ENCODE measurements at places on chromosomes 4 and X. TPM values are rescaled to one million over a fixed set of nuclear protein-coding genes. Genes with fewer than 3 reads are reported as not detected.

DNA sequence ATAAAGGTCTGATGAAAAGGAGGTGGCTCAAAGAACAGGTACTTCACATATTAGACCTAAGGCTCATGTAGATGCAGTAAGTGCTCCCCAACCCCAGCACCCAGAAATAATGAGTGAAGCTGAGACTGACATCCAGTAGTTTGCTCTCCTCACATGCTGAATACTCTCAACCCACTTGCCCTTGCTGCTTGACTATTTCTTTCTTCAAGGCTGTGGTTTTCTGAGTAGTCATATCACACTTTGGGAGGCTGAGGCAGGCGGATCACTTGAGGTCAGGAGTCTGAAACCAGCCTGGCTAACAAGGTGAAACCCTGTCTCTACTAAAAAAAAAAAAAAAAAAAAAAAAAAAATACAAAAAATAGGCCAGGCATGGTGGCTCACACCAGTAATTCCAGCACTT, 51.5 kb upstream of the PRPS1 start:
- DNase-seq = no peak

DNA sequence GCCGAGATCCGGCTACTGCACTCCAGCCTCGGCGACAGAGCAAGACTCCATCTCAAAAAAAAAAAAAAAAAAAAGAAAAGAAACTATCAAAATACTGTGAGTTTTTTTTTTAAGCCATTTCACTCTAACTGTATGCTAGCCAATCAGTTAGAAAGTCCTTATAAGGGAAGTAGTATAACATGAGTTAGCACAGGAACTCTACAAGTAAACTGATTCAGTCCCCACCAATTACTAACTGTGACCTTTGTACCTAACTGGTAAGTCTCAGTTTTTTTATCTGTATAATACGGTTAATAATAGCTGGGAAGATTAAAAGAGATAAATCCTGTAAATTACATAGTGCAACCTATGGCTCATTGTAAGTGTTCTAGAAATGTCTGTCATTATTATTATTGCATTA, 35.1 kb upstream of the BRS3 start:
- DNase-seq = no peak

DNA sequence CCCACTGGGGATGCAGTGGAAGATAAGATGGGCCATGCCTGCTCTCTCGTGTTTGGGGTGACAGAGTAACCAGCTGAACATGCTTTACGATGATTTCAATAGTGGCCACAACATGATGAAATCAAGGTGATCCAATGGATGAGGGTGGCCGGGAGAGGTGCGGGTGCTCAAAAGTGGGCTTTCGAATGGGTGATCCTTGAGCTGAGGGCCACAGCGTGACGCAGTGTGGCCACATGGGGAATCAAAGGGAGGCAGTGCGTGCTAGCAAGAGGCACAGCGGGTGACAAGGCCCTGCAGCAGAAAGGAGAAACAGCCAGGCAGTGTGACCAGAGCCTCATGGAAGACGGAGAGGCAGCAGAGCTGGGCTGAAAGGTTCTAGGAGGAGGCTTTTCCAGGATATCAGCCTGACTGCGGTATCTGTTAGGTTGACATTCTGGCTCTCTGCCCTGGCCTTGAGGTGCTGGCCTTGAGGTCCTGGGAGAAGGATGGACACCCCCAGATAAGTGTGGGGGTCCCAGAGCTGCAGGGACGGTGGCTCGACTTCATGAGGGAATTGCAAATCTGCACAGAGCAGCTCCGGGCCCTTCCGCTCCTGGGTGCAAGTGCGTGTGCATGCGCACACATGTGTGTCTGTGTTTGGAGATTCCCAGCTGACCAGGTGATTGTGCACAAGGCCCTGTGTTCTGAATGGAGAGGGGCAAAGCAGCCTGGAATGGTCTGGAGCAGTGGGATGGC, 38.0 kb upstream of the GPR78 start:
- no peak for DNase-seq

DNA sequence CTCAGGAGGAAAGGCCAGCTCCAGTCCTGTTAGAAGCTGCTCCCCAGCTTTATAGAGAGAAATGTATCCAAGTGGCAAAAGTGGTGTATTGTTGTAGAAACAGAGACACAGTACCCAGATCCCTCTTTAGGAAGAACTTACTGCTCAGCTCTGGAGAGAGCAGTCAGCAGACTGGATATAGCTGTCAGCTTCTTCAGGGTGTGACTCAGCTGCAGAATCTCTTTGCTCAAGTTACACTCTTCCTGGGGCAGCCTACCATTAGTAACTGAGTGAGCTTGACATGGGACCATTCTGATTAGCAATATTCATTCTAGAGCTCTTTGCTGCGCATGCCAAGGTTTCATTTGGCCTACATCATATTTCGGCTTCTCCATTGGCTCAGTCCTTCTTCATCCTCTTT, 40.5 kb downstream of the ATP1B4 start:
- DNase-seq = no peak

GRCh38 chrX:113726898-113727297, 857.0 kb upstream of the HTR2C start:
- no peak for DNase-seq

DNA sequence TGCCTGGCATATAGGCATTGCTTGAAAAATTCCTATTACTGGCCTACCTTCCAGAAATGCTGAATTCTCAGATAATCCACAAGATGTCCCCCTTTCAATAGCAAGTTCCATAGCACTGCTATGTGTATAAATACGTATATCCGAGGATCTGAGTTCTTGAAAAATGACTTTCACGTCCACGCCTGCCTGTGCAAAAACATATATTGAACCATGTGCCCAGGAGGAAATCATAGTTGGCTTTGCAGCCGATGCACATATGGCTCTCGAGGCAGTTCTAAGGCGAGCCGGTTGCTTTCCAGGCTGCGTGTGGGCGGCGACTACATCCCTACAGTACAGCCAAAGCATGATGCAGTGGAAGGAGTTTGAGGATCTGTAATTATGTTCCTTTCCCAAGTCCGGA, 55.4 kb upstream of the ESX1 start:
- DNase-seq = no peak

- no peak for DNase-seq
Observed at GRCh38 chrX:10203617-10204016, 46.8 kb downstream of the CLCN4 start.

DNA sequence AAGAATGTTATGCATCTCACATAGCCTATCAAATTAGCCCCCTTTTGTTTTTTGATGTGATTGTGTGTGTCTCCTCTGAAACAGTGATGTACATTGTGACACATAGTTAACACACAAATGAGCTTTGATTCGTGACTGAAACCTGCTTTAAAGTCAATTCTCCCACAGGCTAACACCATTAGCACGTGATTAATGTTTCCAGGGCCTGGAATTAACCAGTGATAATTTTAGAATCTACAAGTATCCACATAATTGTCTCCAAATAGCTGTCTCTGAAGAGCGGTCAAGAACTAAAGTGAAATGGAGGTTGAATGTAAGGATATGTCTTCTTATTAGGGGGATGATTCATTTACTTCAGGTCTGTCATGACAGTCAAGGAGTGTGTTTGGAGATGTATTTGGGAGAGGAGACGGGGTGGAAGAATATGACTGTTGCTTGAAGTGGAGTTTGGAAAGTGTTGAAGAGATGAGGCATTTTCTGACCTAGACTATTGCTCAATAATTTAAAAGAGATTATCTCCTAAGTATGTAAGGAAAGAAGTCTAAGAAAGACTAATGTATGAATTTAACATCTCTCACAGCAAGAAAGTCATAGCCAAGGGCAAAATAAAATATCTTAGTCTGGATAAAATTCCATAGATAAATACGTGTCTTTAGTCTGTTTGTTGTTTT, 13.7 kb upstream of the RASGEF1B start:
- no peak for DNase-seq

GRCh38 chr4:97215409-97215941, 927.8 kb downstream of the STPG2 start:
- DNase-seq = no peak

DNA sequence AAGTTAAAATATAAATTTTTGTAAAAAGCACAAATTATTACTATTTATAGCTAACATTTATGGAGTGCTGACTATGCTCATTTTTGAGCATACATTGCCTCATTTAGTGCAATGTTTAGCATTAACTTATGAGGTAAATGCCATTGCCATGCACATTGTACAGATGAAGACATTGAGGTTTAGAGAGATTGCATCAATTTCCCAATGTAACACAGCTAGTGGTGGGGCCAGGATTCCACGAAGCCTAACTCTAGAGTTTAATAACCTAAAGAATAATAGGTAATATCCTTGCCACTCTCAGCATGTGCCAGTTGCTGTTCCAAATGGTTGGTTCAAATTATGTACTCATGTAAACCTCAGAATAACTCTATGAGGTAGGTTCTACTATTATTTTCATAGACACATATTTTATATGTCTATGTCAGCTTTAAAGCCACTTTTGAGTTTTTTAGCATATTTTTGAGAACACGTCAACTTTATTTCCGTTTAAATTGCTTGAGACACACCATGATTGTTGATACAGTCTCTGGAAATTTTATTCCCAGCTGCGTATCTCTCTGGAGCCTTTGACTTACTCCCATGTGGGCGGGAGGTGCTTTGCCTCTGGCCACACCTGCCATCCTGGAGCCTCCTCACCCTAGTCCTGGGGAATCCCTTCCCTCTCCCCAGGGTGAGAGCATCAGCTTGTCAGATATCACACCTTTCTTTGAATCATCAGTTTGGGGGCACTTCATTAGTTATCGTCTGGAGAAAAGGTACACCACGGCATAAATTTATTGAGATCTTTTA, 10.8 kb upstream of the ADH1A start:
- no peak for DNase-seq

DNA sequence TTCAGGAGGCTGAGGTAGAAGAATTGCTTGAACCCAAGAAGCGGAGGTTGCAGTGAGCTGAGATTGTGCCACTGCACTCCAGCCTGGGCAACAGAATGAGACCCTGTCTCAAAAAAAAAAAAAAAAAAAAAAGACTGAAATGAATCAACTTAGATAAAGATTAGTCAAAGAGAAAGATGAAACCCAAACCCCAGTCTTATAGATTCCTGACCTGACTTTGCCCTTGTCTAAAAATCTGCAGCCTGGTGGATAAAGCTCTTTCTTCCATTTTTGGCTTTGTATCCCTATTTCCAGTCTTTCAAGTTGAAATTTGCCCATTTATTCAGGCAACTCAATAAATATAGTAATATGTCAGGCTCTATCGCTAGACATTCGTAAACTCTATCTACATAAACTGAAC, 39.3 kb upstream of the SPINK2 start:
- DNase-seq = no peak

- DNase-seq = no peak
Observed at GRCh38 chr4:167014944-167015343, 219.3 kb downstream of the SPOCK3 start.

GRCh38 chrX:809081-809480, 178.5 kb downstream of the SHOX start:
- DNase-seq = no peak

GRCh38 chrX:74925225-74926088, at the start of gene NEXMIF:
TSS of gene NEXMIF (minus strand) at chrX:74925452.
- no peak for DNase-seq

DNA sequence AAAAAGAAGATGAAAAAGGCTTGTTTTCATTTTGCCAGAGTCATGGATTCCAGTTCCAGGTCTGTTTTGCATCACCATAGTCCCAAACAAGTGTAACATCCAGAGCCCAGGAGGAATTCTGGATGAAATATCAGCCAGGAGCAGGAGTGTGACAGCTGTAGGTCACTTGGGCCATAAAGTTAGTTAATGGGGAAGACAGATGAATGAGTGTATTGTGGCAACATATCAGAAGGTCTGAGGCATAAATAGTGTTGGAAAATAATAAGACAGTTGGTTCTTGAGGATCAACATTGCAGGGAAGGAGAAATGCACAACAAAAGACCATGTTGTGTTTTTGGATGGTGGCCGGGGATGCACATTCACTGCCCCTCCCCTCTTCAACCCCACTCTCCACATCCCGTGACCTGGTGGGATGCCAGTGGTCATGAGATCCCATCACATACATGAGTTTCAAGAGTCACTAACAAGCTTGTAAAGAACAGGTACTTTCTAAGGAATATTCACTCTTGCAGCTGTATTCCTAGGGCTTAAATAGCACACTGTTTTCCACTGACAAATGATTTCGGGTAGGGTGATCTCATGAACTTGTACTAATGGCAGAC, 83.1 kb upstream of the IGFBP7 start:
- no peak for DNase-seq

GRCh38 chr4:1318488-1319213, 28.4 kb upstream of the UVSSA start:
- peak; percentile 7 for DNase-seq

DDX53 gene
- total RNA-seq = not detected

EDNRA gene
- 1.8 TPM for total RNA-seq

HS3ST1 gene
- 0.06 TPM for total RNA-seq

AFP gene
- not detected for total RNA-seq

TMEM271 gene
- total RNA-seq = not detected

PHKA2 gene
- 14.8 TPM for total RNA-seq
